ENCODE measurements at places on chromosomes 16 and 17.

- DNase-seq, result peak; percentile 66
Measured at GRCh38 chr16:69150146-69150865, 17.9 kb downstream of the UTP4 start.

- peak; percentile 57 for DNase-seq
Measured at GRCh38 chr17:27807567-27808470, 7.5 kb upstream of the NOS2 start.

DNA sequence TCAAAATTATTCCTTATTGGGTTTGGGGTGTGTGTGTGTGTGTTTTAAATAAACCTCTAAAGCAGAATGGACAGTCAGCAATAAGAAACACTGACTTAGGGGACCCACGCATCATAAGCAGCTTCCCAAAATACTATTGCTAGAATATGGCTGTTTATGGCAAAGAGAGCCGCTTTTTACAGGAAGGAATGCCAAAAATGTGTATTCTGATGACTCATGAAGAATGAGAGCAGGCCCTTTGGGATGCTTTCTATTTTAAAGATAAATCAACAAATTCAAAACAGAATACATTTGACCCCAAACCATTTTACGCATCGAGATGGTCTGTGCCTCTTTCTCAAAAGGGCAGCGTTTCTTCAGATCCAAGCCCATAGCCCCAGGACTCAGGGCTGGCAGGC, 37.5 kb downstream of the ARHGAP17 start:
- no peak for DNase-seq

DNA sequence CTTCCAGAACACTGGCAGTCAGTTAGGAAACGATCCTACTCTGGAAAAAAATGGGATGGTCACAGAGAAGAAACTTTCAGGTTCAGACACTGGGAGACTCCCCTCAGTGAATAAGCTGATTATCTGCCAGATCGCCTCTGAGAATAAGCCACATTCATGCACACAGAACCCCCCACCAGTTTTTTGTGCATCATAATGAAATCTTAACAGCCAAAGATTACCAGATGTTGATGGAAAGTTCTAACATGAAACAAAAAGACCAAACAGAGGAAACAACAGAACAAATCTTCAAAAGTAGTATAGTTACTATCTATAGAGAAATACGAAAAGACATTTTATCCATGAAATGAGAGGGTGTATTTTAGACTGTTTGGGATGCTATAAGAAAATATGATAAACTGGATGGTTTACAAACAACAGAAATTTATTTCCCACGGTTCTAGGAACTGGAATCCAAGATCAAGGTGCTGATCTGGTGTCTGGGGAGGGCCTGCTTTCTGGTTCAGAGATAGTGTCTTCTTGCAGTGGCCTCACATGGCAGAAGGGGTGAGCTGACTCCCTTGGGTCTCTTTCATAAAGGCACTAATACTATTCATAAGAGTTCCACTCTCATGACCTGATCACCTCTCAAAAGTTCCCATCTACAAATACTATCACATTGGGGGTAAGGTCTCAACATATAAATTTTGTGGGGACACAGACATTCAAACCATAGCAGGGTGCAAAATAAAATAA, 8.0 kb upstream of the AMZ2 start:
- DNase-seq, result no peak

- DNase-seq, result no peak
Measured at GRCh38 chr17:78142119-78142861, 3.9 kb upstream of the C17orf99 start.

DNA sequence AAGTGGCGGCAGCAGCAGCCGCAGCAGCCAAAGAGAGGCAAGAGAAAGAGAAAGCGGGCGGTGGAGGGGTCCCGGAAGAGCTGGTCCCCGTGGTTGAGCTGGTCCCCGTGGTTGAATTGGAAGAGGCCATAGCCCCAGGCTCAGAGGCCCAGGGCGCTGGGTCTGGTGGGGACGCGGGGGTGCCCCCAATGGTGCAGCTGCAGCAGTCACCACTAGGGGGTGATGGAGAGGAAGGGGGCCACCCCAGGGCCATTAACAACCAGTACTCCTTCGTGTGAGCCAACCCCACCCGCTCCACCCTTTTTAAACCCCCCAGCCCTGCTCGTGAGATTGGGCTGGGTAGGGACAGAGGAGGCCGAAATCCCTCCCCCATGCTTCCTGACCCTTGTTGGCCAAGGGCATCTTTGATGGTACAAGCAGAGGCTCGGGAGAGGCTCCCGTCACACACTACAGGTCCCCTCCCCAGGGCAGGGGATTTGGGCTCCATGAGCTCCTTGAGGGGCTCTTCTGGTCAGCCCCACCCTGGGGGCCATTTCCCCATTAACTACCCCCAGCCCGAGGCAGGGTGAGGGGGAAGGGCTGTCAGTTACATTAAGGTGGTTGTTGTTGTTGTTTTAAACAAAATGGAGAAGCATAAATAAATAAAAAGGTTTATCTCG, 4.6 kb upstream of the ATP2A1 start:
- DNase-seq, result peak; percentile 57

GRCh38 chr17:1590747-1591473, 28.3 kb upstream of the PITPNA start:
- no peak for DNase-seq

DNA sequence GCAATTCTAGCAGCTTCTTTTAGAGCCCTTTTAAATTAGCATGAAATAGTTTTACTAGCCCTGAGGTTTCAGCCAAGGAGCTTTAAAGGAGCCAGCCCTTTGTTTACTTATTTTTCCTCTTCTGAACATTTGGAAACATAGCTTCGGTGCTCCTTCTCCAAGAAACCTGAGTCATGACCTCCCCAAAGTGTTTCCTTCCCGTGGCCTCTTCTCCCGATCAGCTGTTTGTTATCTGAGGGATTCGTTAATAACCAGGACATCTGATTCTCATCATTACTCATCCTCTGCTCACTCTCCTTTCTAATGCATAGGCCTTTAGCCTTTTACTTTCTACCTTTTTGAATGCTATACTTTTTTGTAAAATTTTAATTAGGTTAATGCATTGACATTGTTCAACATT, 204.5 kb downstream of the WWOX start:
- DNase-seq, result no peak

DNA sequence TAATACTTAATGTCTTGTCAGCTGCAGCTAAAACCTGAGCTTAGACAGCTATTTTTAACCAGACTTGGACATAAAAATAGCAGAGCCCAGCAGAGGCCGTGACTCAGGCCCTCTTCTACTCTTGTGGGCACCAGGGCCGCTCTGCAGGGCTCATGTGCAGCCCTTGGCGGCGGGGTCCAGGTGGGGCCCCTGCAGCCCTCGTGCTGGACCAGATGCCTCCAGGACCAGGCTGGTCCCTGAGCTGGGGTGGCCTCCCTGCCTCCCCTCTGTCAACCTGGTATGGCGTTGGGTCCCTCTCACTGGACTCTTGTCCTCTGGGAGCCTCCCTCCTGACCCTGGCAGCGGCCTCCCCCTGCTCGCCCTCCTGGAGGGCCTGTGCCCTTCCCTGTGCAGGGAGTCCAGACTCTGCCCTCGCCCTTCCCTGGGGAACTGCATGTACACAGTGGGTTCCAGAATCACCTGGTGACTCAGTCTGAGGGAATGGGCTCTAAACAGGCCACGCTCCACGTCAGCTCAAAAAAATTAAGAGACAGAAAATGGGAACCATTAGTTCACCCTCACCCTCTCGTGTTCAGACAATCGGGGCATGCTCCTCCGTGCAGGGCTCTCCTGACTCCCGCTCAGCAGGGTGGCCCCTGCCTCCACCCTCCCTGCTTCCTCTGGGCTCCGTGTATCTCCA, 9.7 kb downstream of the CDK5R1 start:
- no peak for DNase-seq

Measured in immature natural killer cell (primary cell).